Activated naive CD8-positive, alpha-beta T cell treated with anti-CD3 and anti-CD28 coated beads, Interleukin-2, amount 50 U/mL, for 16 hours (primary cell): ENCODE measurements at places on chromosomes 5 and 9.

DNA sequence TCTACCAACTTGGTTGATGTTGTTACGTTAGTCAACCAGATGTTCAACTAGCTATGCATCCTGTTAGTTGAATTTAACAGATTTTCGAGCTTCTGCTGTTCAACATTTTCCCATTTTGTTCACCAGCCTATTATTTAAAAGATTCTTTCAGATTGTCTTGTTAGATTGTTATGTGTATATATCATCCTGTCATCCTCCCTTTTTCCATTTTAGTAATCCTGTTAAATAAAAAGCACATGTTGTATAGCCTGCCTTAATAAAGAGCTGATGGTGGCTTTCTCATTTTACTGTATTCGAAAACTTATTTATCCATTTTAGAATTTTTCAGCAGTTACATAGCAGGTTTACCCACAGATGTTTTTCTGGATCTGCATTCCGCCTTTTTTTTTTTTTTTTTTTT, 4.3 kb downstream of the TMEFF1 start:
- DNase-seq = no peak

- DNase-seq = no peak
These were observed 133.4 kb downstream of the ADAMTS19 start for GRCh38 chr5:129593525-129593924.

- DNase-seq = no peak
These were observed 334.7 kb downstream of the NR2F1-AS1 start for GRCh38 chr5:93246090-93246855.

DNA sequence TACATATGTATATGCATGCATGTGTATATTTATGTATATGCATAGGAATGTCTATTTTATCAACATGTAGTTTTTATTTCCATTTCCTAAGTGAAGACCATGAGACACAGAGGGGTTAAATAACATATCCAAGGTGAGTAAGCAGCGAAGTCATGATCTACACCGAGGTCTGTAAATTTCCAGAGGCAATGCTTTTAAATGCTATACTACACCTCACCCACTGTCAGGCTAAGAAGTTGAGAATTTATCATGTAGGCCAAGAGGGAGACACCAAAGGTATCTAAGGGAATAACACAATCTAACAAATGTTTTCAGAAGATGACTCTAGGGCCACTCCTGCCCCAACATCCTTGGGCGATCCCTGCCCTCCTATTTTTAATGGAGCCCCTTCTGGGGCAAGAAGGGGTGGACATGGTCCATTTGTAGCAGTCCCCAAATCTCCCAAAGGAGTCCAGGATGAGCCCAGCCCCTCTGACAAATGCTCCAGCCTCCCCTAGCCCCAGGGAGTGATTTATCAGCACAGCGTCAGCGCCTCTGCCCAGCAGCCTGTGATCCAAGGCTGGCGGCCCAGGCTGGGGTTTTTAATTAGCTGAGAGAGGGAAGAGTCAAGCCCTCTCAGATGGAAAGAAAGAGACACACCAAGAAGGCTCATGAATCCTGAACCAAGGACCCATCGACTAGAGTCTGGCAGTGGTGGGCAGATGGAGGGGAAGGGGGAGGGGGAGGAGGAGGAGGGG, 339.9 kb downstream of the ASTN2 start:
- DNase-seq = no peak

GRCh38 chr5:127451096-127451495, 66.3 kb upstream of the PRRC1 start:
- no peak for DNase-seq

GRCh38 chr5:61559146-61559545, 227.1 kb downstream of the ZSWIM6 start:
- DNase-seq = no peak

DNA sequence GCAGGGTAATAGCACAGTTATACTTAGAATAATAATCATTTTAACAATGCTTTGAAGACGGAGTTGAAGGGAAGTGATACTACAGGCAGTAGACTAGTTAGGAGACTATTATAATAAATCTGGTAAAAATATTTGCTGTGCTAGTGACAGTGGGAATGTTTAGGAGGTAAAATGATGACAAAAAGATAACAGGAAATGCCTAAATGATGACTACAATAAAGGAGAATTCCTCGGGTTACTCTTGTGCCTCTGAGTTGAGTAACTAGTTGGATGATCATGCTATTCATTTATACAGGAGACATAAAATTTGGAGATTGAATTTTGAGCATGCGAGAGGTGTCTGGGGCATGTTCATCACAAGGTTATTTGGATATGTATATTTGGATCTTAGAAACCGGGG, 32.2 kb upstream of the PAM start:
- no peak for DNase-seq

DNA sequence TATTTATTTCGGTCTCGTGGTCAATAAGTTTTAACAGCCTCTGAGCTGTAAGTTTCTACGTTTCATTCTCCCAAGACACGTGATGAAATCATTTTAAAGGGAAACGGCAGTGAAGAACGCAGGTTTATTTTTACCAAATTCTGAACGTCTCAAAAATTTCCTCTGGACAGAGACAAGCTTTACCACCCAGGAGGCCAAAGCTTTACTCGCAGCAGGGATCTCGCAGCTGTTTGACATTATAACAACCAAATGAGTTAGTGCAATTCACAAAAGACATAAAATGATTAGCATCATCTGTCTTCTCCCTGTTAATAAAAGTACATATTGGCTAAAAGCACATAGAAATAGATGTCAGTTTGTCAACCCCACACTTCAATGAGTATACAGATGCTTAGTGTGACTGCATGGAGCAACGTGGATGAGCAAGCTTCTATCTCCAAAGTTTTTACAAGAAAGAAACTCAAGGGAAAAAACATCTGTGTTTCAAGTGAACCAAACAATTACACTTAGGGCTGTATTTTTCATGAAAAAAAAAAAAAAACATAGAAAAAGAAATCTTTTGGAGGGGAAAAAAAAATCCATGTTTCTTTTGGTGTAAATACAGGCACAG, 2.5 kb downstream of the SEMA5A start:
- DNase-seq = no peak

GRCh38 chr5:154577416-154577815, 99.4 kb upstream of the HAND1 start:
- DNase-seq = no peak

GRCh38 chr9:93059011-93059714, 662 bp downstream of the SUSD3 start:
- DNase-seq = no peak

GRCh38 chr5:68343421-68343826, 127.9 kb downstream of the PIK3R1 start:
- no peak for DNase-seq

DNA sequence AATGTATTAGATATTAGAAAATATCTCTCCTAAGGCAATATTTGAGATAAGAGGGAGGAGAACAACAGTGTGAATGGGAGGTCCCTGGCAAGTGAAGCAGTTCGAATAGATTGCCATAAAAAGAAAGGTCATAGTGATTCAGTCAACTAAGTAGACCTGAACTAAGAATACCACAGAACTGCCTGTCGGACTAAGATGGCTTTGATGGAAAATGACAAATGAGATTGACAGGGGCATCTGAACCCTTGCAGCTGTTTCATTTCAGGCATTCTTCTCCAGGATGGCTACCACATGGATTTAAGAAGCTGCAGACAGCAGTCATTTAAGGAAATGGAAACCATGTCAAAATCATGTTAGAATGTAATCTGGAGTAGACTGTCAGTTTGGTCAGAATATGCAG, 308.4 kb upstream of the MEF2C start:
- DNase-seq = no peak

GRCh38 chr5:170076211-170076610, 29.5 kb upstream of the FOXI1 start:
- no peak for DNase-seq

GRCh38 chr9:22005702-22006606, 3.2 kb downstream of the CDKN2B start:
- no peak for DNase-seq

DNA sequence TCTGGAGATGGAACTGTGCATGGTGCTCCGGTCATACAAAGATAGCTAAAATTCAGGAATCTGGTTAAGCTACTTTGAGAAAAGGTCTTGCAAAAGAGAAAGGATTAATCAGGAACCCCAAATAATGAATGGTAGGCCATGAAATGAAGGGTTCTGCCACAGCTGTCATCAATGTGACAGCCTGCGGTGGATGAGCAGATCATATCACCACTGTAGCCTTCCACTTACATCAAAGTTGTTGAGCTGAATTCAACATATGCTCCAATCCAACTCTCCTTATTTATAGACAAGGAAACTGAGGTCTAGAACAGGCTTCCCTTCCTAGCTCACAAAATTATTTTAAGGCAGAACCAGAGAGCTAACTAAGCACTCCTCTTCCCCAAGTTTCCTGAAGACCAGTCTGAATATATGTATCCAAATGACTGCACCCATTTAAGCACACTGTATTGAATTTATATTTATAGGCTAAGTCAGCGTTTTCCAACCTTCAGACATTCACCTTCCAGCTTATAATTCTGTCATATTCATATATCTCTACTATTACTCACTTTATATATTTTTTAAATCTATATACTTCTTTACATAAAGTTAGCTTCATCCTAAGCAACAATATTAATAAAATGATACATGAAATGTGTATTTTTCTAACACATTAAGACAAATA, 13.9 kb upstream of the PTGER4 start:
- DNase-seq = no peak

DNA sequence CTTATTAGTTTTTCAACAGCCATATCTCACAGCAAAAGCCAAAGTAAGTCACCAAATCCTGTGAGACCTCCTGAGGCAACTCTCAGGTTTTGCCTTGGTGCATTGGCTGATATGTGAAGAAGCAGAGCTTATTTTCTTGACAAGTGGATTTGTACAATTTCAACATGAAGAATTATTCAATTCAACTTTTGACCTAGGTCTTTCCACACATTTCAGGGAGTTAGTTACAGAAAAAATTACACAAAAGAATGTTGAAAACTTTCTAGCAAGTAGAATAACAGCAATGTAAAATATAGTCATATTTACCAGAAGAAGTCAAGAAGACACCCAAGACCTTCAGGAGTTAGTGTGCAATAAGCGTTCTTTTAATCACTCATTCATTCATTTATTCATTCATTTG, 62.4 kb upstream of the ADRB2 start:
- no peak for DNase-seq

DNA sequence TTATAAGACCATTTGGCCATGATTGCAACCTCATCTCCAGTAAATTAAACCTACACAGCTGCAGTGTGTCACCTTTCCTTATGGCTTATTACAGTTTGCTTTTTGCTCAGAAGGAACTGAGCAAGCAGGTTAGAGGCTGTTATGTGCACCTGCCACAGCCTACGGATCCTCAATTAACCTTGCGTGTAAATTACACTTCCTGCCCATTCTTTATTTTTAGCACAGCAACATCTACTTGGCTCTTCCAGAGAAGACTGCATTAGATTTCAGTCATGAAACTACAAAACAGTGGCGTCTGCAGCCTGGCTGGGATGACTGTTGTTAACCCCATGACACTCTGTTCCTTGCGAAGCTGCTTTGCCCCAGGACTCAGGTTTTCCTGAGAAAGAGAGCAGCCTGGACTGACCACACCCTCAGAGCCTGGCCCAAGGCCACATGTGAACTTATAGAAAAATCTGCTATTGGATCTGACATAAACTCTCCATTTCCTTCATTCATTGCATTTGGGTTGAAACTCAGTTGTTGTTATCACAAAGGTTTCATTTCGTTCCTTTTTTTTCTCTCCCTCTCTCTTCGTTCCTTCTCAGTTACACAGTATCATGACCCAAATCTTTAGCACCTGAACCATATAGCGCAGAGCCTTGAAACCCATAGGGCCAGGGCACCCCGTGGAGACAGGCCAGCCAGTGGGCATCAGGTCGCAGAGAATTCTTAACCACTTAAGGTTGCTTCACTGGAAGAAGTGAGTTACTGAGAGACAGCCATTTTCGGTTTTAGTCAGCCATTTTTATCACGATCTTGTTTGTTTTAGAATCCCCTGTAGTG, 138.6 kb downstream of the PALM2AKAP2 start:
- no peak for DNase-seq
